ENCODE measurements at places on chromosomes 7 and 10.

DNA sequence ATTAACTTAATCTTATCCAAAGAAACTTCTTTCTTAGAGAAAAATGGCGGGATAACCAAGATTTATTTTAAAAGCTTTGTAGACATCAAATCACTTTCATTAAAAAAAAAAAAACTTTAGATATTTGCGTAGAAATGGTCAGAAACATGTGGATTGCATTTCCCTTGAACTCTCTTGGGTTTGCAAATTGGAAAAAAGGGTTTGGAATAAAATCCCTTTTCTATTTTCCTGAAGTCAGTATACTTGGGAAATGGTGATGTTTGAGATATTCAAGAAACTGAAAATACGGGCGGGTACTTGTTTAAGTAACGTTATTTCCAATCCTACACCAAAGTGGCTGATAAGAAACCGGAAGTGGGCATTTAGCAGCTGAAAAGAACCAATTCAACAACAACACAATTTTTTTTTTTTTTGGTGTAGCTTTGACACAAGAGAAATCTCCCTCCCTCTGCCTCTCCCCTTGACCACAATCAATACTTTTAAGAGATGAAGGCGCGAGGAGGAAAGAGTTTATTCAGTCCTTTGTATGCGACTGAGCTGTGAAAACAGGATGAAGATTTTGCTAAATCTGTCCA, 13.7 kb upstream of the GFRA1 start:
- DNase-seq: no peak

DNA sequence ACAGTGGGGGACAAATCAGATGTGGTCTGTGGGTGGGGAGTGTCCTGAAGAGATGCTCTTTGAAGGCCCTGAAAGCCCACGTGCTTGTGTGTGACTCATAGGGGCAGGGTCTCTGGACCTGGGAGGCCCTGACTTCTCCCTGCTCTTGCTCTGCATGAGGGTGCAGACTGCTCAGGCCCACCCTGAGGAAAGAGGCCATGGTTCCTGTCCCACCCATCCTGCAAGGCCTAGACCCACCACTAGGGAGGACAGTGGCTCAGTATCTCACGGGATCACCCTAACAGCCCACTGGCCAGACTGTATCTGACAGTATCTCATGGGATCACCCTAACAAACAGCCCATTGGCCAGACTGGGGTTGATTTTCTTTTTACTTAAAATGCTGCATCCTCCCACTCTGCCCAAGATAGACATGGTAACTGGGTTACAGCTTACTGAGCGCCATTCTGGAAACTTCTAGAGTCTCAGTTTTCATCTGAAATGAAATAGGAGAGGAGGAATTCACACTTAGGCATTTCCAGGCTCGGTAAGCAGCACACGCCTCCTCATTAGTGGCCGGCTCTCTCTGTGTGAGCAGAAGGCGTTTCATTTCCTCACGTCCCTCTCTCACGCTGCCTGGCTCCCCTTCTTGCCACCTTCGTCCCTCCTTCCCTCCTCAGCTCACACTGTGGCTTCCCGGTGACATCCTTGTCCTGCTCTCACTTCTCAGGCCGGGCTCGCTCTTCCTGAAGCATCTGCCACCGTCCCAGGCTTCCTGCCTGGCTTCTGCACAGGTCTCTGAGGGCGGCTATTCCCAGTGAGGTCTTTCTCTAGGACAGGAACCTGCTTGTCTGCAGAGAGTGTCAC, 242.6 kb downstream of the GLRX3 start:
- no peak for DNase-seq

- no peak for DNase-seq
Measured at GRCh38 chr7:163298-163695, 29.1 kb upstream of the FAM20C start.

GRCh38 chr7:12685550-12685949, 1.9 kb upstream of the ARL4A start:
- DNase-seq: peak; percentile 72

- no peak for DNase-seq
Measured at GRCh38 chr10:1323951-1324350, 267.8 kb downstream of the WDR37 start.

DNA sequence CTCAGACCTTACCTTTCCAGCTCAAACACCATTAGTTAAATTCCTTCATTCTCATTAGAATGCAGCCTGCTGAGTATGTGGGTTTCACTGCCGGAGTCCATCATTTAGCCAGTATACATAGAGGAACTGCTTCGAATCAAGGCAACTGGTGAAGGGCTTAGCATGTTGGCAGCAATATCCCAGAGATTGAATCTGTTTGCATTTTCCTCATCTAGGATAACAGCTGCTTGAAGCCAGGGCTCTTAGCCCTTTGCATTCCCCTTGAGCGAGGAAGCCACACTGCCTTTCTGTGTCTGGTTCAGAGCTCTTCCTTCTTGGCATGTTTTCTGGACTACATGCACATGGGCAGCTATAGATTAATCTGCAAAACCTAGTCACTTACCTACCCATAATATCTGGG, 14.7 kb downstream of the NODAL start:
- no peak for DNase-seq

DNA sequence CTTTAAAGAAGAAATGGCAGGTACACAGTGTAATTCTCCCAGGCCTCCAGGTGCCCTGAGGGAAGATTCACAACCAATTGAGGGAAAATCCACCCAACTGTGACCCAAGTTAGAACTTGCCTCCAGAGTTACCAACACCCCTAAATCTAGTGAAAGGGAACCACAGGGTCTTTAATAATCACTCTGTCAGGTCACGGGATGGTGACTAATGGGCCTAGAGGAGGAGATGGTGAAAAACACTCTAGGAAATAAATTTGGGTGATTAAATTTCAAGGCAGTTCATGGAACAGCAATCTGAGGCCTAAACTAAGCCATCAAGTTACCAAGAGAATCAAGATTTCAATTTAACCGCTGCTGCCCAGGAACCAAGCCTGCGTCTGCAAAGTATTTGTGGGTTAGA, 26.7 kb upstream of the SLF2 start:
- no peak for DNase-seq

GRCh38 chr10:99815621-99816020, 33.2 kb downstream of the ABCC2 start:
- DNase-seq: no peak

DNA sequence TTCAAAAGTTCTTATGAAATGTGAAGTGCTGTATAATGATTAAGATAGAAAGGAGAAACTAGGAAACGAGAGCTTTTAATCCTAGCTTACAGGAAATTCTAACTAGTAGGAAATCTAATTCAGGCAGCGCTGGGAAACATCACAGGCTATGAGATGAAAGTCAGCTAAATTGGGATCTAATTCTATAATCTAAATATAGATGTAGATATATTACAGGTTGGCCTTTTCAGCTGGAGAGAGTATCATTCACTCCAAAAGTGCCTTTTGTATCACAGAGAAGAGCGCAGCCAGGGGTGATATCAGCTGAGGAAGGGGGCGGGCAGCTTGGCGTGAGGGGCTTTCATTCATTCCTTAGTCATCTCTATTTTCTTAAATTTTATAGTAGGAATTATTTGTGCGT, 157.0 kb downstream of the CUX1 start:
- DNase-seq: no peak

- DNase-seq: no peak
Measured at GRCh38 chr7:21641546-21641945, 98.7 kb downstream of the DNAH11 start.

GRCh38 chr10:86876748-86877147, 80.7 kb downstream of the MMRN2 start:
- no peak for DNase-seq

- peak; percentile 23 for DNase-seq
Measured at GRCh38 chr10:99859585-99859984, 77.1 kb downstream of the ABCC2 start.

GRCh38 chr7:155190688-155191087, 107.0 kb upstream of the INSIG1 start:
- peak; percentile 81 for DNase-seq

GRCh38 chr7:73746378-73746777, 7.8 kb upstream of the ABHD11 start:
- no peak for DNase-seq

- no peak for DNase-seq
Measured at GRCh38 chr7:43141091-43141490, 28.6 kb downstream of the HECW1 start.

DNA sequence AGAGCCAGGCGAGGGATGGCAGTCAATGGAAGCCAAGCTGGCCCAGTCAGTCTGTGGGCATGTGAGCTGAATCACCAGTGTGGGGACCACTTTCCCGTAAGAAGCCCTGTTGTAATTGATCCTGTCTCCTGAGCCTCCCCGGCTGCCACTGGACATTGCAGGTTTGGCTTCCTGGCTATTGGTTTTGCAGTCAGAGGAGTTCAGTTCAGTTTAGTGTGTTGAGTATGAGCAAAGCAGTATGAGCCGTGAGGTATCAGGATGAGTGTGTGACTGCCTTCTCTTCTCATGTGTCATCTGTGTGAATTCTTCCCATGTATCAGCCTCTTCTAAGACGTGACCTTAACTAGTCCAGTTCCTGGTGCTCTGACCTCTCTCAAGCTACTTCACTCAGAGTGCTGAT, 227.4 kb downstream of the PRKG1 start:
- DNase-seq: no peak

DNA sequence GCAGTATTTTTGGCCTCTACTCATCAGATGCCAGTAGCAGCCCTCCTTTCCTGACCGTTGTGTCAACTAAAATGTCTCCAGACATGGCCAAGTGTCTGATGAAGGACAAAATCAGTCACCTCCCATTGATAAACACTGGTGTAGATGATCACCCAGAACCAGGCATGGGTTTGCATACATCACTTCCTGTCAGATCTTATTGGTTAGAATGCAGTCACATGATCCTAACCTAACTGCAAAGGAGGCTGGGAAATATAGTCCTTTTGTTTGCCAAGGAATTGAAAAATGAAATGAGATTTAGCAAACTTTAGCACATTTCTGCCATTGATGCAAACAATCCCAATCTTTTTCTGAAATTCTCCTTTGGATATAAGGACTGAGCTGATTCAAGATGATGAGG, 141.4 kb downstream of the BUB3 start:
- no peak for DNase-seq

DNA sequence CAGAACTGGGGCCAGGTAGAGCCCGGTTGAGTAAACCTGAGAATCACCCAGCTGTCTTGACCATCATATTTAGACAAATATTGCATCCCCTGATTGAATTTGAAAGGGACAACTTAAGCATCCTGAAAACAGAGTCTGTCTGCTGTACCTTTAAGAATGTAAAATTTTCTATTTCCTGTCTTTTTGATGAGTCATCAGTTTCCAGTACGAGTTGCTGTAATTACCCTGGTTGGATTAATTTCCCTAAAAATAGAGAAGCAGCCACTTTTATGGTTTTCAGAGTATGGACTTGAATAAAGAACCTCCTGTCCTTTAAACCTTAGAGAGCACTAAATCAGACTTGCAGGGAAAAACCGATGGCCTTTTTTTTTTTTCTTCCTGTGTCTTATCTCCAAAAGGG, 164.6 kb upstream of the SH2B2 start:
- no peak for DNase-seq

- no peak for DNase-seq
Measured at GRCh38 chr10:131892806-131893675, 7.8 kb upstream of the PPP2R2D start.

DNA sequence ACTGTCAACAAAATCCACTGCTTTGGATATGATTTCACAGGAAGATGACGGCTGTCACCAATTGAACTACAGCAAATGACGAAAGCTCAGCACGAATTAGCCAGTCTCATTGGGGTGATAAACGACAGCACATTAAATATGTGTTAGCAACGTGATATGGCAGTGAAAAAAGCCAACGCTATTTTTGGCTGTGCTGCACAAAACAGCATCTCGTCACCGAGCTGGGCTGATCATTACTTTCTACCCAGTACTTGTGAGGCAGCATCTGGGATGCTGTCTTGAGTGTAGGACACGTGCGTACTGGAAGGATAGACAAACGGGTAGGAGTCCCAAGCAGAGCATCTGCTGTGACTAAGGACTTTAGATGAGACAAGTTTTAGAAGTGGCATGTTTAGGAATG, 138.3 kb downstream of the EXOC4 start:
- no peak for DNase-seq

DNA sequence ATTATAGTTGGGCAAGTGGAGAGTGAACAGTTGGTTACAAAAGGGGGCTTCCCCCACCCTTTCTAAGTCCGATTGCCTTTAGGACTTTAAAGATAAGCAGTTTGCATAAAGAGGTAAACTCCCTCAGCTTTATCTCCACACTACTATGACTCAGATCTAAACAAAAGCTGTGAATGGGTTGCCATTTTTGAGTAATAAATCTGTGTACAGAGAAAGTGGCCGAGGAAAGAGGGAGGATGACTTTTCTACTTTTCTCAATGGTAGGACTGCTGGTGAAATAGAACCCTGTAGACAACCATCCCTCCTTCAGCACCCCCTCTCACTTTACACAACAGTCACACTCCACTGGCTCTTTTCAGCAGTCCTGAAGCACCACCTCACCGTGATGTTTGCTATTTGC, 71.2 kb downstream of the DNMBP start:
- DNase-seq: no peak

- DNase-seq: no peak
Measured at GRCh38 chr10:75499556-75500160, 68.2 kb downstream of the LRMDA start.

DNA sequence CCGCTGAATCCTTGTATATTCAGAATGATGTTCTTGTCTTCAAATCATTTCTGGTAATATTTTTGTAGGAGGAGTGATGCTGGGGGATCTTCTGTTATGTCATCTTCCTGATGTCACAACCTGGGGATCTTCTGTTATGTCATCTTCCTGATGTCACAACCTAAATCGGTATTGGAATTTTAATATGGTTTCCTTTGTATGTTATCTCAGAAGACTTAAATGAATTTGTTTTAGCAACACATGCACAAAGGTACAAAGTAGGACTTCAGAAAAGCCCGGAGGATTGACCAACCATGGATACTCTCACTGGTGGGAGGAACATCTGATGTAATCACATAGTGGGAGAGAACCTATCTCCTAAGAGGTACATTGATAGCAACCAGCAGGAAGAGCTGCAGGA, 9.1 kb upstream of the AOAH start:
- DNase-seq: no peak

DNA sequence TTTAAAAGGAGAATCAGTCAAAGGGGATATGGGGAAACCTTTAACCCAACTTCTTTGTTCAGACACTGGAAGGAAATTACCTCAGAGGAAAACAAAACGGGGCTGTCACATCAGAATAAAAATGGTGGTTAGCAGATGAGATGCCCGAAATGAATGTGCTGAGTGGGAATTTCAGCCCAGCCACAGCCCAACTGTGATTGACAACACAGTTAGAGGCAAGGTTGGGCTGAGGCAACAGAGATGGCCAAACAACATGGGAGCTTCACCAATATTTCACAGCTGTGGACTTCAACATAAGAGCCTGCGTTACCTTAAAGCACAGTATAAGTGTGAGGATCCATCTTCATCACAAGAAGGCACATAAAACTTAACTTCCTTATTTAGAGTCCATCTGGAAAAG, 133.5 kb upstream of the PTPRZ1 start:
- no peak for DNase-seq

GRCh38 chr10:110192552-110192951, 14.9 kb upstream of the MXI1 start:
- DNase-seq: no peak

- DNase-seq: no peak
Measured at GRCh38 chr7:84324136-84324630, 129.6 kb upstream of the SEMA3A start.

GRCh38 chr10:62071846-62072281, 170.4 kb downstream of the ARID5B start:
- DNase-seq: no peak

GRCh38 chr7:8389593-8390261, 43.7 kb upstream of the NXPH1 start:
- no peak for DNase-seq
